Effector CD8-positive, alpha-beta T cell (primary cell): ENCODE measurements at places on chromosomes 2 and 18.

- DNase-seq, result no peak
These were observed 169.4 kb downstream of the SMAD7 start for GRCh38 chr18:48781163-48781987.

- DNase-seq, result peak; percentile 51
These were observed 18.0 kb downstream of the ARID5A start for GRCh38 chr2:96554293-96555145.

DNA sequence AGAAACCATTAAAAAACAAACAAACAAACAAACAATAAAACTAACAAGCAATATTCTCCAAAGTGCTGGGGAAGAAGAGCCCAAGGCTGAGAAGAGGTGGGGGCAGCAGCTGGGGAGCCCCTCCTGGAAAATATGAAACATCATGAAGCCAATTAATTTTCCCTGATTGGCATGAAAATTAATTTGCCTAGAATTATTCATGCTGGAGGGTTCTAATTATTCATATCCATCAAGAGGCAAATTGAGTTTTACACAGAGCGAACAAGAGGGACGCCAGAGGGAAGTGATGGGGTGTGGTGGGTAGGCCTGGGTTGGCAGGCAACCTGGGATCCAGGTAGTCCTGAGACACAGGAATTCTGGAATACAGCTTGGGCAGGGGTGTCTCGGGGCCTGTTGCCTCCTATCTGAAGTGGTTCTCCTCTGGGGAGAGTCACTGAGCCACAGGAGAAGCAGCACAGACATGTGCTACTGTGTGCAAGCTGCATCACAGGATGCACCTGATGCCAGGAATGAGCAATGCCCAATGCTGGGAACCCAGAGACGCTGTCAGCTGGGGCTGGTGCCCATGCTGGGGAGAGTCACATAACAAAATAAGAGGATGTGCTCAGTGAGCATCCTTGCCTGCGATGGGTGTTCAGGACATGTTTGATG is 100.5 kb downstream of the TEX51 start:
- no peak for DNase-seq

DNA sequence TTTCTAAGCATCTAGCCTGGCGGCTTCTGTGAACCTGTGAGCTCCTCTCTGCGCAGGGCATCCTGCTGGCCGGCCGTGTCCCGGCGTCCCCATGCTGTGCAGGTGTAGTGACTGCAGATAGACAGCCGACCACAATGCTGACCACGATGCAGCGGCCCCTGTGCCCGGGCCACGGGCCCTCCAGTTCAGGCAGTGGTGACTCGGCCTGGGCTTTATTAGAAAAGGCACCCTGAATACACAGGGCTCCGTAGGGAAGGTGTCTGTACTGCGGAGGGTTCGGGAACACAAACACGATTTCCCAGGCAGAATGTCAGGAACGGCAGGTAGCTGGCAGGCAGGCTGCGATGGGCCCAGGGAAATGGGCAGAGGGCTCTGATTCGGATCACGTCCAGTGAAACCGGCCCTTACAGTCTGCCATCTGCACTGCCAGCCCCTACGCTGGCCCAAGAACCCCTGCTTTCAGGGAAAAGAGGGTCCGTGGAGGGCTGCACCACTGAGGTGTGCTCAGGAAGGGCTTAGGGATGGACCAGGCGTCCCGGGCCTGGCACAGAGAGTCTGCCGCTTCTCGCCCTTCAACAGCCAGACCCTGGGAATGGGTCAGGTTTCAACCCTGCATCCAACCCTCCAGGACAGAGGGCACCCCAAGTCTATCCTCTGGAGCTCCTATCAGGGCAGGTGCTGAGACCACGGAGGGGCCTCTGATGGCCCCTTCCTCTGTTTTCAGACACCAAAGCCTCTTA is 196.5 kb downstream of the HDAC4 start:
- no peak for DNase-seq

- DNase-seq, result no peak
These were observed 10.0 kb upstream of the SPTBN1 start for GRCh38 chr2:54446122-54446521.

GRCh38 chr18:36297417-36298125 is at the start of gene FHOD3:
FHOD3 (plus strand) TSS chr18:36297713; CDS start chr18:36297836, 123 bp downstream.
- no peak for DNase-seq

DNA sequence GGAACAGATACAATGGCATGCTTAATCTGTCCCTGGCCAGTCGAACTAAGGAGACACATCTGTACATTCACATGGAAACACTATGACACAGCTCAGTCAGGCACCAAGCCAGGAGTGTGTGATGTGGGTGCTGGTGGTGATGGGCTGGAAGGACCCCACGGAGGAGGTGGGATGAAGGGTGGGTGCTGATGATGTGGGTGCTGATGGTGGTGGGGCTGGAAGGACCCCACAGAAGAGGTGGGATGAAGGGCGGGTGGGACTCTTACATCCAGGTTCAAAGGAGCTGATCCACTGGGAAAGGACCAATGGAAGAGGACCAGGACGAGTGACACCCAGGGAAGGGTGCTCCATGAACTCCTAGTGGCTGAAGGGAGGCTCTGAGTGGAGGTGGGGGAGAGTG is 34.8 kb upstream of the ACAA2 start:
- DNase-seq, result no peak

GRCh38 chr18:61129001-61129400 is 204.2 kb upstream of the CDH20 start:
- no peak for DNase-seq

- no peak for DNase-seq
These were observed 156.3 kb upstream of the HS6ST1 start for GRCh38 chr2:128474962-128475361.

- no peak for DNase-seq
These were observed 372.7 kb upstream of the KYNU start for GRCh38 chr2:142504754-142505153.

GRCh38 chr2:20682167-20682920 is 15.4 kb downstream of the GDF7 start:
- no peak for DNase-seq

DNA sequence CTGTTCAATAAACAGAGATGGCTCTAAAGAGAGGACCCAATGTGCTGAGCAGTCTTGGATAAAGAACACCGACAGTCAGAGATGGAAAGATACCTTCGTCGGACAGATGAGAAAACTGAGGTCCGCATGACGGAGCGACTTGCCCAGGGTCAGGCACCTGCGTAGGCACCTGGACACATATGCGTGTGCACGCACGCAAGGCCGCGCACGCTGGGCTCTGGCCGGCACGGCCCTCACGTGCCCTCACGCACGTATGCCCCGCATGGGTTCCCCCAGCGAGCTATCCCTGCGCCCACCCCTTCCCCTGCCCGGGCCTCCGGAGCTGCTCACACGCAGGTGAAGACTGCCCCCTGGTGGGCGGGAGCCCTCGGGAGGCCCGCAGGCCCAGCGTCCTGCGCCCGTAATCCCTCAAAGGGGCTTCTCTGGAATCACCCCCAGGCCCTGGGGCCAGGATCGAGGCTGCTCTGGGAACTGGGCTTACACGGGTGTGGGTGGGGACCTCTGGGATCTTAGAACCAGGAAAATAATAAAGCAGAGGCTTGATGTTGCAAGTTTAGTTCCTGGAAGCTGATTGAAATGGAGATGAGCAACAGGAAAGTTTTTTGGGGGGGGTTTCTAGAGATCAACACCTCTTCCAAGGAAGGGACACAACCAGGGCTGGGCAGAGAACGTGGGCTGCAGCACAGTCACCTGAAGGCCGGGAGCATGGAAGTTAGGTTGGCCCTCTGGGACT is 246.3 kb downstream of the TNS1 start:
- DNase-seq, result peak; percentile 67

DNA sequence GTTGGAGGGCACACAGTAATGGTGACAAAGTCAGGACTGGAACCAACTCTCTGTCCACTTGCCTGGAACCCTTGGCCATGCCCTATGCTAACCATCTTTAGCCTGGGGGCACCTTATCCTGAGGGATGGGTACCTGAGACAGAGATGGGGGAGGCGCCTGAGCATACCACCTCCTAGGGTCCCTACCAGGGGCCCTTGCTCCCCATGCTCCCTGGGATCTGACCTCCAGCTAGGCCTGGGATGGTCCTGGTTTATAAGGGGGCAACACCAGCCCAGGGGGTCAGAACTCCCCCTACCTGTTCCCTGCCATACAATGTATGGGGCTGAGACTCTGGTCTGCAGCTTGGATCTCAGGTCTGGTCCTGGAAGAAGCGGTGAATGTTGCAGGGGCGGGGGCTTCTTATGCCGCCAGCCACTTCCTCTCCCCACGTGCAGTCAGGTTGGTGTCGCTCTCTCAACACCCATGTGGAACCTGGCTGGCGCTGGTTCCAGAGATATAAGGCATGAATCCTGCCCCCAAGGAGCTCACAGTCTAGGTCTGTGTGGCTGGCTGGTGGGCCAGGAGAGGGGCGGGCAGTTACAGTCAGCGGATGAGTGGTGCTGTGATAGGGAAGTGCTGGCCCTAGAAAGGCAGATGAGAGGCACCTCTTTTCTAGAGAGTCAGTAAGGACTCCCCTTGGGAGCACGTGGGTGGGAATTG is 3.8 kb upstream of the TOGARAM2 start:
- DNase-seq, result no peak

DNA sequence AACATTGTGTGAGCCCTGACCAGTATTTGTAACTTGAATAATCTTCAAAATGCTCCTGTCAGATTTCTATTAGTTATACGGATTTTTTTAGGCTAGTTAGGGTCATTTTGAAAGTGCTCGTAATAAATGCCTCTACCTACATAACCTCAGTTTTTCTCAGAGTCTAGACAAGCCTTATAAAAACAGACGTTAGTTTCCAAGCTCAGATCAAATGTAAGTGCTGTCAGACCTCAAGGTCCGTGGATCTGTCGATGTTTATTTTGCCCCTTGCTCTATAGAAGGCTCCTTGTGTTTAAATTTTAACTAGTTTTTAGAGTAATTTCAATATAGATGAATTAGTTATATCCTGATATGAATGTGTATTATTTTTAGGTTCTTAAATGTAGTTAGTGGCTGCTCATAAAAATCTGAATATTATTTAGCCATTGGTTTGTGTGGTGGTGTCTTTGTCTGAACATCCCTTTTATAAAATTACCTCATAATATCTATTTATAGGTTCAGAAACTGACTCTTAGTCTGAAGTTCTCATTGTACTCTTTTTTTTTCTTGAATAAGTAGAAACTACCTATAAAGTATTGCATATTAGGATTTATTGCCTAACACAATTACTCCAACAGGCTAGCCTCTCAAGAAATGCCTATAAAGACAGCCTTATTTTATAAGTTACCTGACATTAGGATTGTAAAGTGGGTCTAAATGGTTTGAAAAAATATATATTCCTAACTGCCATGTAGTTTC is 71.1 kb downstream of the MTA3 start:
- no peak for DNase-seq

DNA sequence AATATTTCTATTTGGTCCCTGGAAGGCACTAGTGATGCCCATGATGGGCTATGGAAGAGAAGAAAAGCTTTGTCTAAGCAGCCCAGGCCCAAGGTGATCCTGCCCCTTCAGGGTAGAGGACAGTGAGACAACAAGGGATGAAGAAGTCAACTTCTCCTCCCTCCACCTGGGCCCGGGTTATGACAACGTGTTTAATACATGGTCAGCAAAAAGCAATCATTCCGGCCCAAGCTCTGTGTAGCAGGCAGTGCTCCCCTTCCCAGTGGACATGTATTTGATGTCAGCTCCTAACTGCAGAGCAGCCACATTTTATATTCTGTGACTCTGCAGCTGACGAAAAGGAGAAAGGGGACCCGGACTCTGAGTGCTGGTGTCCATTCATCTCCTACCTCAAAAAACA is 67.2 kb upstream of the MFF start:
- DNase-seq, result no peak

- DNase-seq, result no peak
These were observed 84.5 kb downstream of the ZBTB7C start for GRCh38 chr18:48324651-48325050.

DNA sequence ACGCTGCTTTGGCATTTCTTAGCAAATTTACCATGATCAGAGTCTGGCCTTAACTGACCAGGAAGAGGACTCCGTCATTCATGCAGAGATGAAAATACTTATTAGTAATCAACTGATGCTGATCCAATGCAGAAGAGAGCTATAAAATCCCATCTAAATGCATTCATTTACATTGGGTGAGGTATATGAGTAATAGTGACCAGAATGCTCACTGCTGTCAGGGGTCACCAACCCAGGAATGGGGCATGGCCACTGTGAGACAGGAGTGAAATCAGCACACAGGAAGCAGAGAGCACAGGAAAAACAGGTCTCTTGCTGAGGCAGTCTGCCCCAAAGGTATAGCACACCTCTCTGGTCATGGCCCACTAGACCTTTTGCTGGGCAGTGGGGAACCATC is 68.1 kb upstream of the TMEM247 start:
- no peak for DNase-seq

DNA sequence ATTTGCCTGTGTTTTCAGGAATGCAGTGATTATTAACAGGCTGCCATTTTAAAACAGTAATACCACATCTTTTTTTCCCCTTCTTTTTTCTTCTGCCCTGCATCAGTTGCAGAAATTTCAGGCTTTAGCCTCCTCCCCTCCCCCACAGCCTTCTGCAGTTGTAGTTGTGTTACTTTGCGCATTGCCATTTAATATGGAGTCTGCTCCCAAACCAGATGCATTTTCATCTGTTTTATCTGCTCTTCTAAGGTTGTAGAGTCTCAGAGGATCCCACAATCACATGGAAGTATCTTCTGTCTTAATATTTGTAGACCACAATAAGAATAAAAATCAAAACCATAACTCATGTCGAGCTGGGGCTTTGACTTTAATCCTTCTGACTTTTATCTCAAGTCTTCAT is 3.8 kb downstream of the ASXL3 start:
- no peak for DNase-seq

- no peak for DNase-seq
These were observed 128.5 kb upstream of the SH3BP4 start for GRCh38 chr2:234823196-234823876.

- DNase-seq, result no peak
These were observed 80.3 kb upstream of the GRB14 start for GRCh38 chr2:164701565-164701964.

GRCh38 chr2:19987936-19988335 is 2.0 kb downstream of the WDR35 start:
- DNase-seq, result no peak

DNA sequence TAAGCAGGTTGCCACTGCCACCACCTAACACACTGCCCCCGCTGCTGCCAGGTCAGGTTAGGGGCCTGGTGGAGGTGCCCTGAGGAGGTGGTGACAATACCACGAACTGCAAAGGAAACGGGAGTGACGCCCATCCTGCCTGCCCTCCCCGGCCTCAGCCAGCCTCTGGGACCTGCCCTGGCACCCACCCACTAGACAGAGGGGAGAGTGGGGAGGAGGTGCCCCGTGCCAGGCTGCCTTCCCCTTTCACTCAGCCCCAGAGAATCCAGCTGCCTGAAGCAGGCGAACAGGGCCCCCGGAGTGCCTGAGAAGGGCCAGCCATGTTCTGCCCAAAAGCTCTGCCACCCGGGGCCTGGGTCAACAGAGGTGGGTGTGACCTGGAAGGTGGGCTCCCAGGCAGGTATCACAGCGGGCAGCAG is 44.5 kb upstream of the FOSL2 start:
- DNase-seq, result peak; percentile 17

- no peak for DNase-seq
These were observed 25.4 kb downstream of the NPAS2 start for GRCh38 chr2:100845141-100845991.
